Calu3 (cell line): ENCODE measurements at places on chromosomes 4 and X. TPM values are rescaled to one million over a fixed set of nuclear protein-coding genes. Genes with fewer than 3 reads are reported as not detected.

The STS gene
- 11.4 and 14.1 TPM in 2 replicates for total RNA-seq

The ZNF185 gene
- total RNA-seq: 24.3 and 25.2 TPM in 2 replicates

DNA sequence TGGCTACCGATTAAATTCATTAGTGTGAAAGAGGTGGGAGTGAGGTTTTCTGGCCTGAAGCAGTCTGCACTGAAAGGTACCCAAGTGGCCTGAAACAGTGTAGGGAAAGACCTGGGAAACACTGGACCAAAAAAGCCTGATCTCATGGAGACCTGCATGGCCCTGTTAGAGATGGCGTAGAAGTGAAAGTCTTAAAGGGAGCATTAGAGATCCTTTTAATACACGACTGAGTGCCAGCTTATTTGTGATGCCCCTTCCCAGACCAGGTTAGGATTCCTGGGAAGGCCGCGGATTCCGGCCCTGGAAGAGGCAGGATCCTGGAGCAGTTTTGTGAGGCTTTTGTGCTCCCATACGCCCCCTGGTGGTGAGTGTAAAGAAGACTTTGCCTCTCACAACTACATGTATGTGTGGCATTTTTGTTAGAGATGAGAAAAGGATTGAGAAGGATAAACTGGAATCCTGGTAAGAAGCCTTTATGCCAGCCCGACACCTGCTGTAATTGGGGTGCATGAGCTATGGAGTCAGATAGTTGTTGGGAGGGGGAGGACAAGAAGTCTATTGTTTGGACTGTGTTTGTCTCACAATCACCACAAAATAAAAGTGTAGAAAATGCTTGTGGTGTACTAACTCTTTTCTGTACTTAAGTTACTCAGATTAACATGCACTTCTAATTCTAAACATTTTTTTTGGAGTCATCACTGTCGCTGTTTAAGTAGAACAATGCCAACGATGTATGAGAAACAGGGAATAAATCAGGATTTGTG, 54.0 kb downstream of the JADE1 start:
- DNase-seq: peak; percentile 74

- DNase-seq: no peak
These were observed 15.8 kb upstream of the ACE2 start for GRCh38 chrX:15616531-15616930.

The GAGE13 gene
- total RNA-seq: not detected in 2 replicates

- no peak for DNase-seq
These were observed 193.8 kb downstream of the BCOR start for GRCh38 chrX:39903937-39904336.

DNA sequence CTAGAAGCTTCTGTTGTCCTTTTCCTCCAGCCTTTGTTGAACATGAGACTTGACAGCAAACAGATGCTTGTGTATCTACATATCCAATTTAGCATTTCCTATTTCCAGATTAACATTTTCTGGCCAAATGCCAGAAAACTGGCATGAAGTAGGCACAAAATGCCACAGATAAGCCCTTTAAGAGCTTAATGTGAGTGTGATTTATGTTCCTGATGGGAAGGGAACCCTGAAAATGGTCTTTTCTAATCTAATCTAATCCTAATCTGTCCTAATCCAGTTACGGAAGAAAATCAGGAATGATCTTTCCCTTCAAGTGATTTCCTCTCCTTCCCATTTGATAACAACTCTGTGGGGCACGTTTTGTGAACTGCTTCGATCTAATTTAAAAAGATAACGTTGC, 133.0 kb upstream of the C1QTNF7 start:
- DNase-seq: no peak
